ENCODE measurements at places on chromosomes 6 and 20.

DNA sequence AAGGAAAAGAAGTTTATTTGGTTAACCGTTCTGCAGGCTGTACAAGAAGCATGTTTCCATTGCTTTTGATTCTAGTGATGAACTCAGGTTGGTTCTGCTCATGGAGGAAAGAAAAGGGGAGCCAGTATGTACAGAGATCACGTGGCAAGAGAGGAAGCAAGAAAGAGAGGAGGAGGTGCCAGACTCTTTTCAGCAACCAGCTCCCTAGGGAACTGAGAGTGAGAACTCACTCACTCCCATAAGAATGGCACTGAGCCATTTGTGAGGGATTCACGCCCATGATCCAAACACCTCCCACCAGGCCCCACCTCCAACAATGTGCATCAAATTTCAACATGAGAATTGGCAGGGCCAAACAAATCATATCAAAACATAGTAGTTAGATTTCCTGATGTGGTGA lies 649.1 kb downstream of the EPM2A start:
- no peak for DNase-seq

DNA sequence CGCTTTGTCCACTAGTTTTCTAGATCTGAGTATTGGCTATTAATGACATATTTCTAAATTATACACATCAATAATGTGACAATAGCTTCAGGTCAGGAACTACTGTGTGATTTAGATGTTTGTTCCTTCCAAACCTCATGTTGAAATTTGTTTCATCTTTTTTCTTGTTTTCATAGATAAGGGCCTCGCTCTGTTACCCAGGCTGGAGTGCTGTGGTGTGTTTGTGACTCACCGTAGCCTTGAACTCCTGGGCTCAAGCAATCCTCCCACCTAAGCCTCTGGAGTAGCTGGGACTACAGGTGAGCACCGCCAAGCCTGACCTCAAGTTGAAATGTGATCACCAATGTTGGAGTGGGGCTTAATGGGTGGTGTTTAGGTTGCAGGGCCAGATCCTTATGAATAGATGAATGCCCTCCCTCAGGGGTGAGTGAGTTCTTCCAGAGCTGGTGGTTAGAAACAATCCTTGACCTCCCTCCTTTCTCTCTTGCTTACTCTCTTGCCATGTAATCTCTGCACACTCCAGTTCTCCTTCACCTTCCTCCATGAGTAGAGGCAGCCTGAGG lies 5.9 kb upstream of the NQO2 start:
- DNase-seq = no peak

DNA sequence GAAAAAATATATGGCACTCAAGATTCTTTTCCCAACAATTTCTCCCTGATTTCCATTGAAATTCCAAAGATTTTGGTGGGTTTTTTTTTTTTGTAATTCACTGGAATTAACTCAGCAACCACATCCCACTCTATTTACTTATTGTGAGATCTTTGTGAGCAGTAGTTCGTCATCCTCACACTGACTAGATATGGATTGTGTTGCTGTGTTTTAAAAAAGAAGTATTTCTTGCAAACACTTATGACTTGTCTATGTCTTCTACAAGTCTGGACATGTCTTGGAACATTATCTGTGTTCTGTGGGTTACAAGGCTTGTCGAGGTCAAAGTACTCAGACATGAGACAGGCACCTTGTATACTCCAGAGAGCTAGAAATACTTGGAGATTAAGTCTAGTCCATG lies 7.3 kb upstream of the TENT5A start:
- DNase-seq = no peak

DNA sequence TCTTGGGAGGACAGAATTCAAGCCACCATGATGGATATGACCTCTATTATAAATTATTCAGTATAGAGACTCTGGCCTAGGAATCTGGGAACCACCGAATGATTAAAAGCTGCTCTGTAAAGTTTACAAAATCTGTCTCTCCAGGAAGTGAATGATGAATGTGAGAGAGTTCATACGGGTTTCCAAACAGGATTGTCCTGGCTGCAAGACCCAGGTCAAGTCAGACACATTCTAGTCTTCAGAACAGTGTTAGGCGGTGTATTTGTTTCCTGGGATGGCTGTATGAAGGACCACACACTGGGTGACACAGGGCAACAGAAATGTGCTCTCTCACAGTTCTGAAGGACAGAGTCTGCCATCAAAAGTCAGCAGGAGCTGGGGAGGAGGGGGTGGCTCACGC lies 222.4 kb downstream of the ZNF217 start:
- no peak for DNase-seq

GRCh38 chr6:73511796-73512195 lies 9.0 kb downstream of the EEF1A1 start:
- no peak for DNase-seq

DNA sequence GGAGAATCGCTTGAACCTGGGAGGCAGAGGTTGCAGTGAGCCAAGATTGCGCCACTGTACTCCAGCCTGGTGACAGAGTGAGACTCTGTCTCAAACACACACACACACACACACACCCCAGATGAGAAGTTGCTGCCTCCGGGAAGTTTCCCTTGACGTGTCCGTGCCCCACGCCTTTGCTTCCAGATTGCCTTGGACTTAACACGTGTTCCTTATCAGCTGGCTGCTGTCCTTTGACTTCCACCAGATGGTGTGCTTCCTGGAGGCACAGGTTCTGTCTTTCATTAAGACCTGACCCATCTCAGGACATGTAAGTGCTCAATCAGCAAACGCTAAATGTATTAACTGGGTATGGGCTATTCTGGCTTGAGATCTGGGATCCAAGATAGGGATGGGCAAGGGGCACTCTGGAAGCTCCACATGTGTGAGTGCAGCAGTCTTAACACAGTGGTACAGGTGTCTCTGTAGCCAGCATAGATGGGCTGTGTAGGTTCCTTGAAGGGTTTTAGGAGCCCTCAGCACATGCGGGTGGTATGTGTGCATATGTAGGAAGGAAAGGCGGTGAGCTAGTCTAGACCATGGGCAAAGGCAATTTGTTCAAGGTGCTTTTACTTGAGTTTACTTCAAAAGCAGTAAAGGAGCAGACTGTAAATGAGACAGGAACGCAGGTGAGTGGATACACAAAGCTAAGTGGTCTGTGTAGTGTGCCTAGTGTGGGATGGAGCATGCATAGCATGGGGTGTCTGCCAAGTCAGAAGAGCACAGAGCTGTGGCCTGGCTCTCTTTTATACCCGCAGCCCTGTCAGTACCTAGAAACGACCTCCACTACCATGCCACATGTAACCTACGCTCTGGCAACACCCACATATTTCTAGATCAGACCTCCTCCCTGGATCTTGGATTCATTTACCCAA lies 11.6 kb downstream of the PIGT start:
- no peak for DNase-seq

GRCh38 chr6:34131326-34132290 lies 14.3 kb downstream of the GRM4 start:
- DNase-seq = no peak

GRCh38 chr6:6585003-6585311 lies 3.6 kb upstream of the LY86 start:
- DNase-seq = no peak

DNA sequence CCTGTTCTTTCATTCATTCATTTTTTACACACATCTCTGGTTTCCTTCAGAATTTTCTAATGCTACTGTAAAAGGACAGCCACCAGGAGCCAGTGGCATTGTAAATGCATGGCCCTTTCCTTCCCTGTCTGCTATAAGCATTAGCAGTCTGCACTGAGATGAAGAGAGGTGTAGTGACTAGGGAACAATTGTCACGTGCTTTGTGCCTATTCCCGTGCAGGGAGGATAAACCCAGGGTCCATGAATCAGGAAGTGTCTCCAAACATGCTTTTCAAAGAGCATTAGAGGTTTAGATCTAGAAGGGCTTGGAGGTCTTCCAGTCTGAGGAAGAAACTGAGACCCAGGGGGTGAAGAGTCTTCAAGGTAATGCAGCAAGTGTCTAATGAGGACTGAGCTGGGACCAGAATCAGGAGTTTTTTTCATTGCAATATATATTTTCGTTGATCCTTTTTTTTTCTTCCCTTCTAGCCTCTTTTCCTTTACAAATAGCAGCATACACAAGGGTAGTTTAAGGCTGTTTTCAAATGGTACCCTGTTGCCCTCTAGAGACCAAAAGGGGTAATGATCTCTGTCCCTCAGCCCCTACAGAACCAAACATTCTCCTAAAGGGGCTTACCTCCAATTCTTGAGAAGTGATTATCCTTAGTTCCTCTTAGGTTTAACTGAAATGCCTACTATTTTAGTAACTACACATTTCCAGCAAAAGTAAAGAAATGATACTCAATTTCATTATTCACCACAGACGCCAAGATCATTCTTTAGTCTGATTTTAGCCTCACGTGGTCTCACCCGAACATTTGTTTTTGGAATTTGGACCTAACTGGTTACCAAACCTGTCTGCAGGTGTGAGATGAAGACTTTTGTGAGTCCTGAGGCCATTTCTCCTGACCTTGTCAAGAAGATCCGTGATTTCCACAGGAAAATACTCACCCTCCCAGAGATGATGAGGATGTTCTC lies 6.6 kb downstream of the TRIM15 start:
- DNase-seq = no peak

DNA sequence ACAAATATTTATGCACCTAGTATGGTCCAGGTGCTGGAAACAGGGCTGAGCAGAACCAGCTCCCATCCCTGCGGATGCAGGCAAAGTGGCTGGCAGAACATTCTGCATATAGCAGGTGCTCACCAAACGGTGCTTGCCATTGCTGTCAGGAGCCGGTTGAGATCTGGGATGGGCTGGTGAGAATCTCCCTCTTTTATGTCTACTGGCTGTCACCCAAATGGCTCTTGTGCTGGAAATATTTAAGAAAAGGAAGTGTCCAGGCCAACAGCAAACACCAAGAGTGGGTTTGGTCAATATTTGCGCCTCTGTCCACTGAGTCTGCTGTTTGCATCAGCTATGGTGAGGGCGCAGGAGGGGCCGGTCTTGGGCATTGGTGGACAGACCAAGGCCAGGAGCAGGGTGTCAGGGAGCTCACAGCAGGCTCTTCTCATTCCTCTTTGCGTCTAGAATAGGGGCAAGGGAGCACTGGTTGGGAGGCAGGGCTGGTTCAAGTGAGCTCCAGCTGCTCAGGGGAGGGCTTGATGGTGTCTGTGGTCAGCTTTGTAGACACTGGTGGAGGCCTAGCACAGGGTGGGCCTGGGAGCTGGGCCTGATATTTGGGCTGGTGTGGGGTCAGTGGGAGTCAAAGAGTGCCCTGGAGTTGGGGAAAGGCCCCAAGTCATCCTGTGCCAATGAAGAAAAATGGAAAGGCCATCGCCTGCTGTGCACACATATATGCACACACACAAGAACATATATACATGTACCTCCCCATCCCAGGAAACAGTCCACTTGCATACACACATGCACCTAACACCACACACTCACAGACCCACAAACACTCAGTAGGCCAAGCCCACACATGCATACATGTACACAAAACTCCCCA lies 1.4 kb upstream of the BPIFB2 start:
- no peak for DNase-seq

DNA sequence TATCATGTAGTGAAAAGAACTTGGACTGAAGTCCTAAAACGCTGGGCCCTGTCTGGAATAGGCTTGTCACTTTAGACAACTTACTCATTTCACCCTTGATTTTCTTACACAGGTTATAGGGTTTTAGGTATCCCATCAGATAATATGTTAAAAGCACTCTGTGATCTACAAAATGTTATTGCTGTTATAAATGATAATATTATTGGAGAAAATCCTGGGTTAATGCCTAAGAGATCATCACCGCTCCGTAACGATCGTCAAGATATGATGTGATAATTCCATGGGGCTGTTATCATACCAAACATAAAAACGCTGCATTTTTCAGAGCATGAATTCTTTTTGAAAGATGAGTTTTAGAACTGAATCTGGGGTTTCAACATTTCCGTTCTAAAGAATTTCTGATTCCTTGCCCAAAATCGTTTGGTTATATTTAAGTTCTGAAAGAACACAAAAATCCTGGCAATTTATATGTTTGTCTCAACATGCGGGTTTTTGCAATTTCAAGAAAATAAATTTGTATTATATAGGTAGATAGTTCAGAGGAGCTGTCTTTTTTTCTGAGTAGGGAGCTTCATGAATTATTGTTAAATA lies 154.8 kb downstream of the FOXC1 start:
- no peak for DNase-seq

- no peak for DNase-seq
These were observed 141.5 kb downstream of the ANKRD60 start for GRCh38 chr20:58086763-58087561.

DNA sequence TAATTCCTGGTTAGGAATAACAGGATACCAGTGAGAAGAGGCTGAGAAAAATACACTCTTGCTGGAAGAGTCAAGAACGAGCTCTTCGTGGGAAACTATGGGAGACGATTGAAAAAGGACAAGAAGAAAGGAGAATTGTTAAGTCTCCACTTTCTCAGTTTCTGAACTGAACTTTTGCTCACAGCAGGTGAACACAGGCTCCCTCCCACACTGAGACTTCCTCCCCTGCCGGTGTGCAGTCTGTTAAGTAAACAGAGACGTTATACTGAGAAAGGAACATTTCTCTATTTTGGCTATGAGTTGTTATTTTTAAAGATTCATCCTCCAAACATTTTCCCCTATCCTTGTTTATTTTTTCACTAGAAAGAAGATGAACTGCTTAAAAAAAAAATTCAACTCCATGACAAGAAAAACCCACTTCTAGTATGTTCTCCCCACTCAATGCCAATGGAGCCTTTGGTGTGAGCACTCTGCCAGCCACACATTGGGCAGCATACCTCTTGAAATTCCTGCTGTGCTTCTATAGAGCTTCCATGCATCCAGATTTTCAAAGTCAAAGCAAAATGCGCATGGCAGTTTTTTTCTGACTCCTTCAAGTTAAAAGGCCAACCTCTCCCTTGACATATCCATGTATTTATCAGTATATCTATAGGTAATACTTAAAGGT lies 250.5 kb downstream of the ESR1 start:
- DNase-seq = no peak

- DNase-seq = no peak
These were observed 10.4 kb upstream of the ZNFX1 start for GRCh38 chr20:49288250-49288751.

DNA sequence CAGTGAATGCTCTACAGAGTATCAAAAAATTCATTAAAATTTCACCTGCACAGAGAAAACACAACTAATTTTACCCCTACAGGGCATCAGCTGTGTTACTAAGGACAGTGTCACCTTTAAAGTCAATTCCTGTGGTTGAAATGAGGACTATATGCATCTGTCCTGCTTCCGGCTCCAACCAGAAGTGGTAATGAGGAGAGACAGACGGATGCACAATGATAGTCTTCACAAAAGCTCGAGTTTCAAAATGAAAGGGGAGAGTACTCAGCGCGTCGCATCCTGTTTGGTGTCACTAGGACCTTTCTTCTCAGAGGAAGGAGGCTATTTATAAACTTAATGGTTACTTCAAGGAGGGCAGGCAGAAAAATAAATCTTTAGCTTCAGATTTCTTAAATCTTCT lies 86.5 kb downstream of the LYRM4 start:
- DNase-seq = peak; percentile 7

- DNase-seq = no peak
These were observed 27.5 kb upstream of the CEP85L start for GRCh38 chr6:118678866-118679265.

GRCh38 chr6:13251242-13251641 lies 77.1 kb downstream of the TBC1D7 start:
- no peak for DNase-seq

GRCh38 chr6:109178921-109179320 lies 83.6 kb downstream of the CEP57L1 start:
- no peak for DNase-seq

- no peak for DNase-seq
These were observed 313.0 kb upstream of the AGPAT4 start for GRCh38 chr6:161586887-161587286.

GRCh38 chr6:152176268-152176667 lies 368.8 kb downstream of the ESR1 start:
- DNase-seq = no peak
